ENCODE measurements at places on chromosomes 7 and 10. TPM values are rescaled to one million over a fixed set of nuclear protein-coding genes. Genes with fewer than 3 reads are reported as not detected.

The GBX1 gene
- total RNA-seq = not detected

The INA gene
- 9.2 TPM for total RNA-seq

The TRIM73 gene
- 0.48 TPM for total RNA-seq

The SEMA3E gene
- 0.07 TPM for total RNA-seq

The TAC1 gene
- 50.4 TPM for total RNA-seq

The VSTM4 gene
- 0.50 TPM for total RNA-seq

The PILRA gene
- 0.68 TPM for total RNA-seq

The MRLN gene
- total RNA-seq = not detected

The VGF gene
- total RNA-seq = 17.5 TPM

The TFEC gene
- total RNA-seq = 0.04 TPM

The CHAT gene
- total RNA-seq = not detected

The SFTPA2 gene
- not detected for total RNA-seq

Measured in kidney epithelial cell (primary cell).